ENCODE measurements at places on chromosomes 2 and 18.
A peak's percentile ranks its signal among the peaks of the same experiment; 100 is the strongest.

DNA sequence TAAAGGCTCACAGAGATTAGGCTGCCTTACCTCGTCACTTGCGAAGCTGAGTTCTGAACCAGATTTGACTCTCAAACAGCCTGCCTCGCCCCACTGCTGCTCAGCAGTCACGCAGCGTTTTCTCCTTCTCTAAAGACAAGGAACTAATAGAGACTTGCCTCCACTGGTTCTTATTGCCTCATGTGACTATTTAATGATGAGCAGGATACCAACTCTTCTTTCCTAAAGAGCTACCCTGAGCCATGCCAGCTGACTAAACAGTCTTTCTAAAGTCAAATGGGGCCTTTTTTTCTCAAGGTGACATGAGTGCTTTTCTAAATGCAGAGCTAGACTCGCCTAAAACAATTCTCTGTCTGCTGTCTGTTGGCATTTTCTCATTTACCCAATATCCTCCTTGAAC lies 147.5 kb downstream of the NCKAP5 start:
- DNase-seq, result no peak

GRCh38 chr2:203070701-203071100 lies 56.0 kb downstream of the NBEAL1 start:
- no peak for DNase-seq

DNA sequence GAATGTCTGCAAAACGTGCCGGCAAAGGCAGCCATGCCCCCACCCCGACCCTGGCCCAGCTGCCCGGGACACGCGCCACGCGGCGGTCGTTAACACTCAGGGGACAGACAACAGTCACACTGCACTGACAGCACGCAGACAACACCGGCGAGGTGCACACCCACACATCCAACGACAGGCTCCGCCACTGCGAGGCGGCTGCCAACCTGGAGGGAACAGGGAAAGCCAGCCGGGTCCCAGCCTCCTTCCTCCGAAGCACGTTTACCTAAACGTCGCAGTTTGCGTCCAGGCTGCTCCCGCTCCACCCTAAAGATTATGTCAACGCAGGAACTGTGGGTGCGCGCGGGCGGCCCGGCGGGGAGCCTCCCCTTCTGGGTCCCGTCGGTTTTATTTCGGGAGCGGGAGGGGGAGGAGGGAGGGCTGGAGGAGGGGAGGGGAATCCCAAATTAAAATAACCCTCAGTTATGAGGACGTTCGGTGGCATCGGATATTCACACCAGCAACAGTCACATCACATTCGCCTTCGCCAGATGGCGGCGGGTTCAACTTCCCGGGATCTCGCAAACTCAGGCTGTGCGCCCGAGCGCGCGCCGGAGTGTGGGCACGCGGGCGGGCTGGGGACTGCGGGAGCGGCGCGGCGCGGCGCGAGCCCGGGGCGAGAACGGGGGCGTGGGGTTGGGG lies 644 bp downstream of the PTGR3 start:
- peak; percentile 18 for DNase-seq

GRCh38 chr2:190415794-190416775 lies 7.9 kb downstream of the MFSD6 start:
- peak; percentile 30 for DNase-seq

- DNase-seq, result no peak
These were observed 372.8 kb downstream of the MTX2 start for GRCh38 chr2:176642074-176642473.

GRCh38 chr2:86700690-86701089 lies 19.4 kb upstream of the RMND5A start:
- DNase-seq, result no peak

DNA sequence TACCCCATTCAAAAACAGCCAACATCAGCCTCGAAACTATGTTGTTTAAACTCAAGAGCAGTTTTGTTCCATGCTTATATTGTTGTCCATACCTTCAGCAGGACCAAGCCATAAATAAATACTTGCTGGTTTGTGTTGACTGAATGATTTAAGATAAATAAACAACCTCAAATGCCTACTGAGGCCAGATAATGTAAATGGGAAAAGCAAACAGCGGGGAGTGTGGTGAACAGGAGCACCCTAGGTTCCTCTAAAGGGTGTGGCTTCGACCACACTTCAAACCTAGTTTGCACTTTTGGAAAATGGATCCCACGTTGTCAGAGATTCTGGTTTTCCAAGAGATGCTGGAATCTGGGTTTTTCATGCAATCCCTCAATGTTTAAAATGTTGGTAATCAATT lies 1.7 kb upstream of the PMAIP1 start:
- DNase-seq, result no peak

DNA sequence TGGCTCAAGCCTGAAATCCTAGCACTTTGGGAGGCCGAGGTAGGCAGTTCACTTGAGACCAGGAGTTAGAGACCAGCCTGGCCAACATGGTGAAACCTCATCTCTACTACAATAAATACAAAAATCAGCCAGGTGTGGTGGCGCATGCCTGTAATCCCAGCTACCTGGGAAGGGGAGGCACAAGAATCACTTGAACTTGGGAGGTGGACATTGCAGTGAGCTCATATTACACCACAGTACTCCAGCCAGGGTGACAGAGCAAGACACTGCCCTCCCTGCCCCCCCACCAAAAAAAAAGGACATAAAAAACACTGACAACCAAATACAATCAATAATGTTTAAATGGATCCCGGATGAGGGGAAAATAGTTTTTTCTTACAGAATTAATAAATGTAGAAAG lies 7.8 kb downstream of the TIA1 start:
- DNase-seq, result no peak

- no peak for DNase-seq
These were observed 28.6 kb downstream of the PCBP1 start for GRCh38 chr2:70115646-70116442.

- DNase-seq, result no peak
These were observed 22.9 kb downstream of the GRP start for GRCh38 chr18:59242906-59243305.
